HS-5 (cell line): ENCODE measurements at places on chromosomes 1 and 21.

GRCh38 chr1:236284291-236284721 lies 2.5 kb upstream of the ERO1B start:
- no peak for DNase-seq

DNA sequence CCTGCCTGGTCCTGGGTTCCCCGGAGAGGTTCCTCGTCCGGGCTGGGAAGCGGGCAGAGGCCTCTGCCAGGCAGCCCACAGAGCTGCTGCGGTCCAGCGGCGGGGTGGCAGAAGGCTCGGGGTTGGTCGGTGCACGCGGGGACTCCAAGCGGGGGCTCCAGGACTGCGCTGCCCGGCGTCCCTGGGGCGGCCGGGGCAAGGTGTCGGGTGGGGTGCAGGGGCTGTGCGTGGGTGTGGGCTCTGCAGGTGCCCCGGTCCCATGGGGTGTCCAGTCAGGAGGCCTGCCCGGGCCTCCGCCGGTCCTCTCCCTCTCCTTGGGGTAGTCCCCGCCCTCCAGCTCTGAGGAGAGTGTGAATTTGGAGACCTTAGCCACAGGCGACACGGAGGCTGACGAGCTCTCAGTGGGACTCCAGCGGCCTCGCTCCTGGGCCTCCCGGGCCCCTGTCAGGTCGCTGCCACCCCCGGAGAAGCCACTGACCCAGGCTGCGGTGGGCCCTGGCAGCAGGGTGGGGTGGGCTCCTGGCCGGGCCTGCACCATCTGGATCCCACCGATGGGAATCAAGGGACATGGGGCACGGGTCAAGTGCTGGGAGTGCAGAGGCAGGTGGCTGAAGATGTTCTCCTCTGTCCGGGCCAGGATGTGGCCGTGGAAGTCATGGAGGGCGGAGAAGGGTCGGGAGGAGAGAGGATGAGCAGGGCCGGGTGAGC lies 26.2 kb upstream of the EDN2 start:
- DNase-seq = no peak

GRCh38 chr21:45114072-45114471 lies 39.7 kb downstream of the ADARB1 start:
- no peak for DNase-seq

- no peak for DNase-seq
These were observed 200.4 kb downstream of the FOXD2 start for GRCh38 chr1:47638240-47638639.

DNA sequence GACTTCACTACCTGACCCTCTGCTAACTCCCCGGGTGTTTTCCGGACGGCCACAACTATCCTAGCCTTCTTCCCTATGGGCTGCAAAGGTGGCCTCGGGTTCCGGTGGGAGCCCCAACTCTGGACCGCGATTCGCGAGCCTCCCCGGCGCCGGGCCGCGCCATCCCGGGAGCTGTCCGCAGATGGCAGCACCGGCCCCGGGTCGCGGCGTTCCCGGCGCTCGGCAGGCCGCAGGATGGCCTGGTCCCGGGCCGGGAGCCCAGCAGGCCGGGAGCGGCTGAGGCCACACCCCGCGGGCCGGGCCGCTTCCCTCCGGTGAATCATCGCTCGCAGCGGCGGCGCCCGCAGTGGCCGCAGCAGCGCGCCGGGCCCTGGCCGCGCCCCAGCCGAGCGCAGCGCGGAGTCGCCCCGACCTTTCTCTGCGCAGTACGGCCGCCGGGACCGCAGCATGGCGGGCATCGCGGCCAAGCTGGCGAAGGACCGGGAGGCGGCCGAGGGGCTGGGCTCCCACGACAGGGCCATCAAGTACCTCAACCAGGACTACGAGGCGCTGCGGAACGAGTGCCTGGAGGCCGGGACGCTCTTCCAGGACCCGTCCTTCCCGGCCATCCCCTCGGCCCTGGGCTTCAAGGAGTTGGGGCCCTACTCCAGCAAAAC lies at the start of gene CAPN2:
Gene CAPN2 (plus strand): TSS at position 346 of the 656 bp plus-strand sequence. CDS start 102 bp downstream, at position 448.
- no peak for DNase-seq

DNA sequence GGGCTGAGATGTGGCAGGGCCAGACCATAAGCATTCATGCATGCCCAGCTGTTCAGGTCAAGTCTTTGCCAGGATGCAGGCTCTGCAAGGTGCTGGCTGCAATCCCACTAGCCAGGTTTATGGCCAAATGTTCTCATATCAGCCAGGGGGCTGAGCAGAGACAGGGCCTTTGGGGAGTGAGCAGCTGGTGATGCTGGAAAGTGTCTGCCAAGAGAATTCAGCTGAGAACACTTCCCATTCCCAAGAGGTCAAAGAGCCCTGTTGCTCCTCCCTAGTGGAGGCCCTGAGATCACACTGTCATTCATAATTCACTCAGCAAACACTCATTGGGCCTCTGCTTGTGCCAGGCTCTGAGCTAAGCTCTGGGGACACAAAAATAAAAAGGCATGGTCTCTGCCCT lies 150.3 kb downstream of the DMRTA2 start:
- DNase-seq = no peak

DNA sequence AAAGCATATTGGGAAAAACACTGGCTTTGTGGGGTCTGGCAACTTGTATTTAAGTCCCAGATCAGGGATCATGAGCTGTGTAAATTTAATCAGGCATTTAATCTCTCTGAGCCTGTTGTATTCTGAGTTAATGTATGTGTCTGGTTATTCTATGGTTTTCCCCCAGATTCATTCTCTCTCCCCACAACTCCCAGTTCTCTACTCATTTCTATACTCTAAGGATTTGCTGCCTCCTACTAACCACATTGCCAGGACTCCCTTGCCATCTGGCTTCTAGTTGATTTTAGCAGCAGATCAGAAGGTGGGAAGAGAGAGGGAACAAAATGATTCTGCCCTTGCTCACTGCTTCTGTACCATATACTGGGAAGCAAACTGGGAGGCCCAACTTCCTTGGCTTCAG lies 31.4 kb upstream of the S1PR1 start:
- no peak for DNase-seq

GRCh38 chr21:27555996-27556395 lies 589.1 kb upstream of the ADAMTS5 start:
- DNase-seq = no peak

DNA sequence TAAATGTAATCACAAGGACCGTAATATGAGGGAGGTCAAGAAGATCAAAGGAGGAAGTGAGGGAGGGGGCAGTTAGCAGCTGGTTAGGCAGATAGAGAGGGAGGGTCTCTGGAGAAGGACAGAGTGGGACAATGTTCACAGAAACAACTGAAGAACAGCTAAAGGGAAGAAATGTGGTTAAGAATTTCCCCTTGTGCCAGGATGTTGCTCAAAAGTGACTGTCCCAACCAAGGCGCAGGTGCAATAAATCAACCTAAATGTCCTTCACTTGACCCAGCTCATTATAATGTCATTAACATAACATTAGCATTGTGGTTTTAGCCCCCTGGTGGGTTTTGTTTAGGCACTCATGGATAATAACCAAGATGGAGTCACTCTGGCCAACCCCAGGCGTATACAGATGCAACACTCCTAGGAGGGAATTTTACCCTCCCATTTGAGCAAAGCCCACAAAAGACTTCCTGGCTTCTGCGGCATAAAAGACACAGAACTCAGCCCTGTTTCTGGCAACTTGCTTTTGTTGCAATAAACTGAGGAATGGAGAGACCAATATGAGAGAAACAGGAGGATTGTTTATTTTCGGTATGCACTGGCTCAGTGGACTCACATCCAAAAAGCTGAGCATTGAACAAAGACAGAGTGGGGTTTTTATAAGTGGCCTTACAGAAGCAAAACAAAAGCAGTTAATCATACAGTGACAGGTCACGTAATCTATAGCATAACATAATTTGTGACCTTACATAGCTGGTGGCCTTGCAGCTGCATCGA lies 7.3 kb upstream of the CA6 start:
- DNase-seq = no peak

- DNase-seq = peak; percentile 62
These were observed 47.8 kb downstream of the CHML start for GRCh38 chr1:241592273-241592958.

- no peak for DNase-seq
These were observed 257.9 kb downstream of the PDE4B start for GRCh38 chr1:66050633-66051032.

DNA sequence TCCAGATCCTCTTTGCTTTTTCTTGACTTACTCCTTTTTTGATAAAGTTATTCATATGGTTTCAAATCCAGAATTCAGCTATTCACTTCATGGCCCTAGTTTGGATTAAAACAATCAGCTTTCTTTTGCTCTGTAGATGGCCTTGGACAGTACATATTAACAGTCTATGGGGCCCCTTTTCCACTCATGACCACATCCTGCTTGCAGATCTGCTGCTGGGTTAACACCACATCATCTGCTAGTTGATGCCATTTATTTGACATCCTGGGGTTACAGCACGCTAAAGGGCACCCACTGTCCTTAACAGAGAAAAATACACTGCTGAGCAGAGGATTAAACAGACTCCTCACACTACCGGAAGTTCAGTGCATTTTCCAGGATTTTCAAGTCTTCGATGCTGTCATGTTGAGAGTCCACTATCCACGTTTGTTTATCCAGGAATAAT lies 941 bp upstream of the IFI16 start:
- DNase-seq = no peak

DNA sequence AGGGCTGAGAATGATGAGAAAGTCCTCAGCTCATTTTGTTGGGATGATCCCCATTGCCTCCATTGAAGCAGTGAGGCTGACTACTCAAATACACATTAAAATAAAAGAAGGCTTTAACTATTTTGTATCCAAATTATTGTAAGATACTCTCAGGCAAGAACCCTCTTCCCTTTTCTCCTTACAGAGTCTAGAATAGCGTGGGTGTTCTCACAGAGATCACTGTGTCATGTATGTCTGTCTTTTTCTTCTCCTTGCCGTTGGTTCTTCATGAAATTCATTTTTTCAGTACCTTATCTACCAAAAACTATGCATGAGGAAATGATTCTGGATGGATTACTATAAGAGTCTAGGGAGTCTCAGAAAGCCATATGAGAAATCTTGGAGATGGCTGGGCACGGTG lies 30.1 kb downstream of the SORT1 start:
- no peak for DNase-seq

DNA sequence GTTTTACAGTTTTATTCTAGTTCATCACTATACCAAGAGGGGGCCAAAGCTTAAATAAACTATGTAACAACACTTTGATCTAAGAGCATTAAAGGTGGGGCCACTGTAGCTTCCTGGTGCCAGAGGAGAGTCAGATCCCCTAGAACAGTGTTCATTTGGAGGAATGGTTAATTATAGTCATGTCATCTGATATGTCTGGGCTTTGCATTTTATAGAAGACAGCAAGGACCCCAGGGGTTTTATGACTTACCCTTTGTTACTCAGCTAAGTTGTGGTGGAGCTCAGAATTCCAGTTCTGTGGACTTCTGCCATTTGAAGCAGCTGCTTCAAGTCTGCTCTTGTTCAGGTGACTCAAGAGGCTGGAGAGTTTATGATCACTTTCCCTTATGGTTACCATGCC lies 16.7 kb downstream of the KDM4A start:
- DNase-seq = no peak
